Stimulated activated CD4-positive, alpha-beta T cell treated with anti-CD3 and anti-CD28 coated beads, Interleukin-1b, Interleukin-23, amount 100 ng/mL, for 4 hours (primary cell): ENCODE measurements at places on chromosomes 11 and 22.
A peak's percentile ranks its signal among the peaks of the same experiment; 100 is the strongest.

DNA sequence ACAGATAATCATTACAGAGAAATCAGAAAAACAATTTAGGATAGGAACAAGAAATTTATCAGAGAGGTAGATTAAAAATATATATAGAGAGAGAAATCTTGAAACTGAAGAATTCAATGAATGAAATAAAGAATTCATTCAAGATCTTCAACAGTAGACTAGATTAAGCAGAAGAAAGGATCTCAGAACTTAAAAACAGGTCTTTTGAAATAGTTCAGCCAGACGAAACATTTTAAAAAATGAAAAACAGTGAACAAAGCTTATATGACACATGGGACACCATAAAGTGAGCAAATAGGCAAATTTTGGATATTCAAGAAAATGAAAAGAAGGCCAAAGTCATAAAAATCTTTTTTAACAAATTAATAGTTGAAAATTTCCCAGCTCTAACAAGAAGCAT lies 138.8 kb downstream of the CASP12 start:
- DNase-seq = no peak

GRCh38 chr11:47325271-47326041 lies 27.0 kb downstream of the MYBPC3 start:
- DNase-seq = no peak

DNA sequence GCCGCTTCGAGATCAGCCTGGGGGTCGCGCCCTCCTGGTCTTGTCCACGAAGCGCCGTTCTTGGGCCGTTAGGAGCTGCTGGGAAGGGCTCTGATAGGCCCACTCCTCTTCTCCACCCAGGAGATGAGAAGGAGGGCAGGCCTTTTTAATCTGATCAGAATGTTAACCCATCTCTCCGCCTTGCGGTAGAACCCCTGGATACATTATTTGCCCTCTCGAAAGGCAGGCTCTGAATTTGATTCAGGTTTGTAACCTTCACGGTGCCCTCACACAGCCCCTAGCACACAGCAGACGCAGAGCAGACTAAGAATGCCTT lies at the start of gene CCDC83:
Gene CCDC83, plus strand, starts transcription at position 43 of the 316 bp plus-strand sequence. CDS start 9,741 bp downstream, outside the sequence.
- no peak for DNase-seq

- DNase-seq = peak; percentile 67
Observed at GRCh38 chr11:124746621-124747243, 5.3 kb downstream of the VSIG2 start.

DNA sequence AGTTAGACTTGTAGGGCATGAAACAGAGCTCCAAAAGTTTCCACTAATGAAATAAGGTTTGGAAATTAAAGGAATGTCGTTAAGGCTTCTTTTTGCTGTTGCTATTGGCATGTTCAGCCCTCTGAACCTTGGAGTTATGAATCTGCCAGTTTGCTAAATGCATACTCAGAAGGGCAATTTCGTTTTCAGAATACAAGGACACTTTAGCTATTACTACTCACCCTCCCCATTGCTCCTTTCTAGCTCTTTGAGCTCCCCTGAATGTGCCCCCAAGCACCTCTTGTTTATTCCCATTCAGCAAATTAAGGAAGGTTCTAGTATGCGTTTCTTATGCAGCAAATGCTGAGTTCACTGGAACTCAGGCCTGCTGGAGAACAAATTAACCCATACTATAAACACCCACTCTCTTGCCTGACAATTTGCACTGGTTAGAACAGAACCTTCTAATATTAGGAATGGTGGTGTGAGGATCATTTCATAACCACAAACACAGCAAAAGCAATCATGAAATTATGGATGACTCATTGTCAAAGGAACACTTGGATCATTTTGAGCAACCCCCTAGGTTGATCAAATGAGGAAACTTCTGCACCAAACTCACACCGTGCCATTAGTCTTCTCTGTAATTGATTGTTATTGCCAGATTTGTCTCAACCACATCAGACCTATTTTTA lies 26.2 kb upstream of the LIN7C start:
- DNase-seq = no peak

DNA sequence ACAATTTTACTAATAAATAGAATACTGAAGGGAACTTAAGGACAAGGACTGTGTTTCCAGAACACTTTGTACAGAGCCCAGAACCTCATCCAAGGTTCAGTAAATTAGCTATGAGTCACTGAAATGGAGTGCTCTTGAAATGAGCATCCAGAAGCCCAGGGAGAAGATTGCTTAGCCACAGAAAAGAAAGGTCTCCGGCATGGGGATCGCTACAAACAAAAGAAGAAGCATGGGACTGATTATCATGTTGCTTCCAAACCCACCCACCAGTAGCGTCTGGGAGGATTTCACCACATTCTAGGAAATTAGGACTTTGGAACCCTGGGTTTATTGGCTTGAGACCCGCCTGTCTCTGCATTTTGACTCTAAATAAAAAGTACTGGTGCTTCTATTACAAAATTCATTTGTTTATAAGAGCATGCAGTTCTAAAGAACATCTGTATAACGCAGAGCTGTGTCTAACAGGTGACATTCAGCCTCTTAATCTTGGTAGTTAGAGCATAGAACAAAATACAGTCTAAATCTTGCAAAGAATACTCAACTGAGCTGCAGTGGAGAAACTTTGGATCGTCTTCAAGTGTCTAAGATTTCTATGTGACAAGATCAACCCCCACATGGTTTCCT lies 35.9 kb upstream of the SESN3 start:
- DNase-seq = no peak

GRCh38 chr11:68021167-68021787 lies 9.2 kb upstream of the NDUFS8 start:
- DNase-seq = no peak

DNA sequence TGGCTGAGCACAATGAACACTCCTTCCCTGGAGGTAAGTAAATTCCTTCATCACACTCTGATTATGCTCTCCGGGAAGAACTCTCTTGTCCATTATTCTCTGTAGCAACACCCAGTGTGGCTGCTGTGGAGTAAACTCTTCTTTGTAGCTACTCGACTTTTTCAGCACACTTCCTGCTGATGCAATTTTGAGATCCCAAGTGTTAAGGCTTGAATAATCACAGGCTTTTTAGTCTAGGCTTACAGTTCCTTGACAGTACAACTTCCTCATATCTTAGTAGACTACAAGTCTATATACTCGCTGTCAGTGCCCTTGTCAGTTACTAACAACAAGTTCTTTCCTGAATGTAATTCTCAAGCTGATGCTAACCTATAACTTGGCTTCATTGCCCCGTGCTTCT lies 301.8 kb upstream of the API5 start:
- DNase-seq = no peak

GRCh38 chr11:20163783-20164481 lies 3.7 kb upstream of the DBX1 start:
- DNase-seq = no peak

- no peak for DNase-seq
Observed at GRCh38 chr11:66283461-66284105, 5.4 kb downstream of the YIF1A start.

DNA sequence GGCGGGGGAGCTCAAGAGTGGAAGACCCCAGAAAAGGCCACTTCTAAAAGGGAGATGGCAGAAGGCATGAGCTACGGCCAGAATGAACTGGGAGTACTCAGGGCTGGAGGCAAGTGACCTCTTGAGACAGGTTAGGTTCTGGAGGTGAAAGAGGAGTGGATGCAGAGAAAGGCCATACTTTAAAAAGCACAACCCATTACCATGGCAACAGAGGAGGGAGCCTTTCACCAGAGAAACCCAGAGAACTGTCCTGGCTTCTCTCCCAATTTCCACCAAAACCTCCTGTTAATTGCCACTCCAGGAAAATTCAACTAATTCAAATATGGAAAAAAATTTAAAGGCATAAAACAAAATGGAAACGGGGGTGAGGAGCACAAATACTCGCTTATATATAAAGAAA lies 15.8 kb downstream of the A4GALT start:
- DNase-seq = no peak

DNA sequence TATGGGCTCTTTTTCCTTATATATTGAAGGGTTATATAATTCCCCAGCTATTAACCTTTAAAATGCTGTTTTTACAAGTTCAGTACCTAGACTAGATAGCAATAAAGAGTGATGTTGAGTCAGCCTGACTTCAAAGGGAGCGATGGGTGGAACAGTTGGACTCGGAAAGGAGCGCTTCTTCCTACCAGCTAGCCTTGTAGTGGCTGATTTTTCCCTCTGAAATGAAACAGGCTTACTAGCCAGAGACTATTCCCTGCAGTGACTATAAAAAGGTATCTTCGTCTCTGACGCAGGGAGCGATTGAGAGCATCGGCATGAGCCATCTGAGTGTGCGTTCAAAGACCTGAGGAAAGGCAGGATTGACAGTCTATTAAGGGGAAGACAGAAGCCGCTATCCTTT lies 66.0 kb upstream of the GRAMD1B start:
- DNase-seq = no peak
